ENCODE measurements at places on chromosomes 16 and 17.

GRCh38 chr17:29125651-29126050, 54.5 kb downstream of the MYO18A start:
- DNase-seq = no peak

GRCh38 chr16:947255-947921, 23.4 kb downstream of the LMF1 start:
- DNase-seq = no peak

- peak; percentile 38 for DNase-seq
Observed at GRCh38 chr16:2429771-2430663, 770 bp downstream of the CCNF start.

DNA sequence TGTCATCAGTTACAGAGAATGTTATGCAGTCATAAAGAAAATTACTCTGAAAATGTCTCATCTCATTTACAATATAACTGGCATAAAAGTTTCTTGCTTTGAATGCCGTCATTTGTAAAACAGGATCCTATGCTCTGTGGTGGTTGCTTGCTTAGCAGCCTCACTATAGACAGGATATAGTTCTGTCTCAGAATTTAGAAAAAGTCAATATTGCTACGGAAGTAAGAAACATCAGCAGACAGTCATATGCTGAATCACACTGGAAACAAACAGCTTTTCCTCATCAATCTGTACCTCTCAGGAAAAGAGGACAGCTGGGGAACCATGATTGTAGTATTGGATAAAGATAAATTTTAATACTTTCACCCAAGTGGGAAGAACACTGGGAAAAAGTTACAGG, 105.5 kb downstream of the MYO1D start:
- DNase-seq = no peak

GRCh38 chr17:10415161-10415560, 6.6 kb downstream of the MYH8 start:
- no peak for DNase-seq

DNA sequence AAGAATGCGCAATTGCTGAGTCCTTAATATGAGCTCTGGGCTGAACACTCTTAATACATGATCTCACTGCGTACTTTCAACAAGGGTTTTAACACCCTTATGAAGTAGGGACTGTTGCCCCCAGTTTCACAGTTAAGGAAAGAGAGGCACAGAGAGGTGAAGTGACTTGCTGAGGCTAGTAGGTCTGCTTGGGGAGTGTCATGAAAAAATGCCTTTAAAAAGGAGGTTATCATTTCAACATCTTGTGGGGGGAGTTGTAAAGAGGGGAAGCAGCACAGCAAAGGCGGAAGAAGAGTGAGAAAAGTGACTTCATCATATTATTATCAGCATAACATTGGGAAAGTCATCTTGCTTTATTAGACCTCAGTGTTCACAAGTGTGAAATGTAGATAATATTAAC, 2.1 kb downstream of the CCL4L2 start:
- no peak for DNase-seq

- DNase-seq = no peak
Observed at GRCh38 chr16:74268372-74268782, 28.2 kb upstream of the PSMD7 start.

DNA sequence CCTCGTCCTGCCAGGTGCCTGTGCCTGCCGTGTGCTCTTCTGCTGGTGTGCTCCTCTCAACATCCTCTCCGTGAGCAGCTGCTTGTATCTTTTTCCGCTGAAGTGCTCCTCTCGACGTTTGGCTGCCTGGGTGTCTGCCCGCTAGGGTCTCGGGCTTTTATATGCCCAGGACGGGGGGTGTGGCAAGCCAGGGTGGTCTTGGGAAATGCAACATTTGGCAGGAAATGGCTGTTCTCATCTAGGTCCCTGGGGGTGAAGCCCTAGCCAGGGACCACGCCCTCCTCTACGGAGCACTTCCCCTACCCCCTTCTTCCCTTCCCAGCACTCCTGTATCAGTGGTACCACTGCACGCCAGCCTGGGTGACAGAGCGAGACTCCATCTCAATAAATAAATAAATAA, 49.4 kb downstream of the IQCK start:
- DNase-seq = no peak

- no peak for DNase-seq
Observed at GRCh38 chr17:80599546-80600305, 55.1 kb downstream of the RPTOR start.

GRCh38 chr17:45131616-45132319, 547 bp downstream of the PLCD3 start:
- DNase-seq = peak; percentile 86

- DNase-seq = no peak
Observed at GRCh38 chr17:5941258-5941657, 128.9 kb upstream of the WSCD1 start.

GRCh38 chr17:70473049-70473448, 303.7 kb downstream of the KCNJ2 start:
- no peak for DNase-seq

DNA sequence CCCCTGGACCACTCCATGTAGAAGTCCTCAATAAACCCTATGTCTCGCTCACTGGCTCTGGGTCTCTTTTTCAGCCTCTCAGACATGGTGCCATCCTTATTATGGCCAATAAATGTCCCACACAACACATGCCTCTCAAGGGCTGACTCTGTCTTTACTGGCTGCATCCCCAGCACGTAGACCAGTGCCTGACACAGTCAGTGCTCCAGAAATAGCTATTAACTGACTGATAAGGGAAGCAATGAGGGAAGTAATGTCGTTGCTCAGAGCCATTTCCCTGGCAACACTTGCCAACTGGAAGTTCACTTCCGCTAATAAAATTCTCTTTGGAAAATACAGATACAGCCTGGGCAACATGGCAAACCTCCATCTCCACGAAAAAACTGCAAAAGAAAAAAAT, 19.1 kb upstream of the APOH start:
- DNase-seq = no peak

DNA sequence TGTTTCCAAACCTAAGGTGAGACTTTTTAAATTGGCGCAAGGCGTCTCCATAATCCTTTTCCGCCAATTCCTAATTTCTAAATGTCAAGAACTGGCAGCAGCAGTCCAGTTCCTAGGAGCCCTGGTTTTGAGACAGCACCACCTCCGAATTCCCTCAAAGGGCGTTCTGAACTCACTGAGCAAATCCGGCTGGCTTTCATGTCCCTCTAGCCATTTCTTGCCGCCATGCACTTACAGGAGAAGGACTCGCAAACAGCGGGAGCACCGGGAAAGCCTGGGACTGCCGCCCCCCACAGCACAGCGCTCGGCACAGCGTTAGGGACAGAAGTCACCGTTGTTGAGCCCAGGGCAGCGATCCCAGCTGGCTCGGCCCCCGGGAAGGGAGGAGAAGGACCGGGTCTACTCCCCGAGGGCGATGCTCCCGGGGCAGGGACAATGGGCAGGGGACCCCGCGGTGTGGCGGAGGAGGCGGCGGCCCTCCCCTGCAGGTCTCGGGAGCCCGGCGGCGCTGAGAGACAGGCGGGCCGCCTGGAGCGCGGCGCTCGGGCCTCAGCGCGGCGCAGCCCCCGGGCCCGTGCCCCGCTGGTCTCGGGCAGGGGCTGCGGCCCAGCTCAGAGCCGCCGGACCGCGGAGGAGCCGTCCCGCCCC, 545 bp downstream of the ARHGAP17 start:
- peak; percentile 76 for DNase-seq

GRCh38 chr17:60354223-60354622, 37.7 kb downstream of the USP32 start:
- no peak for DNase-seq

DNA sequence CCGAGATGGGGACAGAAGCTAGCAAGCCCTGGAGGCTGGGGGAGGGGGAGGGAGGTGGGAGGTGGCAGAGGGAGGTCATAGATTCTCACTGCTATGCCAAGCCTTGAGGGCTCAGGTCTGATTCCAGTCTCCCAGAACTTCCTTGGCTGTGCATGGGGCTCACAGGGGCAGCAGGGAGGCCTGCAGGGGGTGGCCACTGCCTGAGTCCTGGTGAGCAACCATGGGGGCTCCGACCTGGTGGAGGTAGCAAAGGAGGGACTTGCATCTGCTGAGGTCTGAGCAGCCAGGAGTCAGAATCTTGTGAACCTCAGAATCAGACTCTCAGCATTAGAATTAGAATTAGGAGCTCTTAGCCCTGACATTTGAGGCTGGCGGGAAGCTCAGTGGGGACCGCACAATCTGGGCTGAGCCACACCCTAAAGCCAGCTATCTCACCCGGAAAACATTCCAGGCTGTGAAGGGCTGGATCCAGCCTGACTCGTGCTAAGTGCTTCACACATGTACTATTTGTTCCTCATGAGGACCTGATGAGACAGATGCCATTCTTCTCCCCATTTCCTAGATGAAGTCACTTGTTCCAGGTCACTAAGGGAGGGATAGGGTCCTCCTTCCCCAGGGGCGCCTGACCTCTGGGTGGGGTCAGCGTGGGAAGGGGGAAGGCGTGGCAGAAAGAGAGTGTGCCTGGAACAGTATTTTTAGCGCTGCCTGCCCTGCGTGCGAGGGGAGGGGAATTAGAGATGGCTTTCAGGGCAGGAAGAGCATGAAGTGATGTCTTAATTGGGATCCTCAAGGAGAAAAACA, 17.3 kb upstream of the KCNJ12 start:
- no peak for DNase-seq

GRCh38 chr17:18224053-18224386, 1.4 kb upstream of the LLGL1 start:
- DNase-seq = no peak

DNA sequence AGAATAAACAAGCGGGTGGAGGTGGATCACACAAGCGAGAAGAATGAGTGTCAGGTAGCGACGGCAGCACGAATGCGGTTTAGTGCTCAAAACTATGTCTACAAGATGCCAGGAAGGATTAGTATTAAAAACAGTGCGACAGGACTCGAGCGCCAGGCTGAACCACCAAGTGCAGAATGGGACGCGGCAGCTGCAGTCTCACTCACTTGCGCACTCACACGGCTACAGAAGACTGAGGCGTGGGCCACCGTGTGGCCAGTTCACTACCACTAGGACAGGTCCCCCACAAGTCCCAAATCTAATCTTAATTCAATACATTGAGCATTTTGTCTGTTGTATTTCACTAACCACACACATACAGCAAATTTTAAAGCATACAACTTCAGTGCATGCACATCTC, 35.7 kb upstream of the TRAP1 start:
- DNase-seq = no peak

DNA sequence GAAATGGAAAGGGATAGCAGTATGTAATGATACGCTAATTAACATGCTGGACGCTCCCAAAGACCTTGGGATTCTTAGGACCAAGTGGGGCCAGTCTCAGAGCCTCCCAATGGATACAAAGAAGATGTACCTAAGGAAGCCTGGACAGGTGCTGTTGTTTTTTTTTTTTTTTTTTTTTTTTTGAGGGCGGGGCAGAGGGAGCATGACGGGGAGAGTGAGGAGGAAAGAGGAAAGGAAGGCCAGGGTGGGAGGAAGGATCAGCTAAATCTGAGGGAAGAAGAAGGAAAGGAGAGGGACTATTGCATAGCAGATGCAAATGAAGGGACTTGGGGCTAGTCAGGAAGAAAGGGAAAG, 2.5 kb downstream of the VAMP2 start:
- no peak for DNase-seq

DNA sequence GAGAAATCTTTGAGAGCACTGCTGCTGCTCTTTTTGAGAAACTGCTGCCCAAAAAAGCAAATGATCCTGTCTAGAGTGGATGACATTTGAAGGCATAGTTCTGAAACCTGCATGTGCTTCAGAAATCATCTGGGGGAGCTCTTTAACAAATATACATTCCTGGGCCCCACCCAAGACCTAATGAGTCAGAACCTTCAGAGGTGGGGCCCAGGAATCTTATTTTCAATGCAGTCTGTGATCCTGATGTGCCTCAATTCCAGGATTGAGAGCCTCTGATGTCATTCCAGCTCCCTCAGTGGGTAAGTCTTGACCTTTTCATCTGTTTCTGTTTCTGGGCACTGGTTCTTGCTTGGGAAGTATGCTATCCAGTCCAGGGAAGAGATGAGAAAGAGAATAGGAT, 42.3 kb downstream of the HNF1B start:
- no peak for DNase-seq

DNA sequence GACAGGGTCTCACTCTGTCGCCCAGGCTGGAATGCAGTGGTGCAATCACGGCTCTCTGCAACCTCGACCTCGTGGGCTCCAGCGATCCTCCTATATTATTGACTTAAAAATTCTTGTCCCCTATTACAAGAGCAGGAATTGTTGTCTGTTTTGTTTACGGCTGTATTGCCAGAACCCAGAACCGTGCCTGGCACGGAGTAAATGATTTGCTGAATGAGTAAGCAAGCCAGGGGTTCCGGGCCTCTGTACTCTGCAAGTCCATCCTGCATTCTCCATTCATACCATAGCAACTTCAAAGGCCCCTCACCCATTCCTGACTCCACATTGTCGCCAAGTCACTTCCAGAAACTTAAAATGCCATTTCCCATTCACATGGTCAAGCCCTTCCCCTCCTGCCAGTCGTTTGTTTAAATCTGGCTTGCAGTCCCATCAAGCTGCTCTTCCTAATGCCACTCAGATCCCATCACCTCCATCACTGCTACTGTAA, 6.9 kb downstream of the ADCY9 start:
- no peak for DNase-seq

GRCh38 chr17:11772031-11772430, 173.8 kb downstream of the DNAH9 start:
- no peak for DNase-seq

DNA sequence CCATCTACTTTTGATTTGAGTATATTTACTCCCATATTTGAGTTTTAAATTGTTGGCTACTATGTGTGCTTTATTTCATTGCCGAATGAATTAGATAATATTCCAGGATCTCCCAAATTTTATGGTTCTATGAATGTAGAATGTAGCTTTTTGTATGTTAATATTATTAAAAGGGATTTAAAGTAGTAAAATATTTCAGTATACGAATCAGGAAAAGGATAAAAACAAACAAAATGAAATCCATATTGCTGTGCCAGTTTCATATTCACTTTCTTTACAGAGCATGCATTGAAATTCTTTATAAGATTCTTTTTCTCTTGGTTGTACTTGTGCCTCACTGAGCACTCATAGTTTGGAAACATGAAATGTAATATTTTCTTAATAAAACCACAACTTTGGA, 155.1 kb downstream of the CHD9 start:
- no peak for DNase-seq

DNA sequence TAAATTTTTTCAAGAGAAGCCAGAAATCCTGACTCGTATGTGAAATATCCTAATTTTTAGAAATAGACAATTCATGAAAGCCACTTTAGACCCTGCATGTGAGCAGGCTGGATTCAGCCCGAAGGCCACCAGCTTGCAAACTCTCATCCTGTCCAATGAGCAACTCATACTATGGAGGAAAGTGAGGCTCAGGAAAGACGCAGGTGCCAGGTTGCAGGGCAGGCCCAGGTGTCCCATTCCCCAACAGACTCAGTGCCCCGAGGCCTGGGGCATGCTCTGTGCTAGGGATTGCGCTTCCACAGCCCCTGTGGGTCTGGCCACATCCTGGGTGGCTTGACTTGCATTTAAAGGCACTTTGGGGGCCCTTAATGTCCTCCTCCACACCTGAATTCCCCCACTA, 16.7 kb upstream of the RASD1 start:
- DNase-seq = no peak

DNA sequence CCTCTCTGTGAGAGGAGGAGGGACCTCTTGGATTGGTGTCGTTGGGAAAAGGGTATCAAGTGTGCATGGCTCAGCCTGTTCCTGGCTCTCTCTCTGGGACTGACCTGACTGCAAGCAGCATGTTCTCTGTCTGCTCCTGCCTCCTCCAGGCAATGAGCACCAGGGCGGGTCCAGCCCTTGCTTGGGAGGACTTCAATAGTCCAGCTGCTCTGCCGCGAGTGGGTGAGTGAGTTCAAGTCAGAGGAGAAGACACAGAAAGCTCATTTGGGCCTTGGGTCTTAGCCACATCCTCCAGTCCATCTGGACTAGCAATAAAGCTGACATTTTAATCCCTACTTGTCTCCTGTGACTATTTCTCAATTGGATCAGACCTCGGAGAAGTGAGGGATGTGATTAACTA, 25.2 kb upstream of the TNS4 start:
- DNase-seq = no peak
